Activated CD4-positive, alpha-beta T cell treated with anti-CD3 and anti-CD28 coated beads, Interleukin-2, amount 10 ng/mL, durations not matched to agents 7 days and 5 days (primary cell): ENCODE measurements at places on chromosomes 6 and 20. TPM values are rescaled to one million over a fixed set of nuclear protein-coding genes. Genes with fewer than 3 reads are reported as not detected.

Gene NOL4L
- 26.1 TPM for total RNA-seq

Gene MMP24
- not detected for total RNA-seq

Gene SLC16A10
- total RNA-seq, result 3.2 TPM

Gene FKBP1C
- 0.92 TPM for total RNA-seq

Gene MEI4
- total RNA-seq, result not detected

Gene LY86
- total RNA-seq, result 9.5 TPM

Gene DAAM2
- not detected for total RNA-seq

Gene NRSN2
- 1.2 TPM for total RNA-seq
